ENCODE measurements at places on chromosomes 6 and 20. TPM values are rescaled to one million over a fixed set of nuclear protein-coding genes. Genes with fewer than 3 reads are reported as not detected.

- H3K4me1 ChIP-seq = no peaks in the 10 kb centered on the region
- no peak overlapping the region for H3K27ac ChIP-seq
- DNase-seq = no peak
- no peak overlapping the region for H3K4me3 ChIP-seq
These were observed 158.3 kb upstream of the JAG1 start for GRCh38 chr20:10832141-10832540.

GRCh38 chr6:4413073-4413472 is 277.7 kb upstream of the ECI2 start:
- H3K4me3 ChIP-seq = no peak overlapping the region
- peaks cover 7% of the 10 kb centered on the region for H3K27me3 ChIP-seq
- H3K27ac ChIP-seq = no peak overlapping the region

GRCh38 chr20:3446779-3447178 is 24.0 kb upstream of the ATRN start:
- H3K36me3 ChIP-seq = no peaks in the 10 kb centered on the region
- H3K27me3 ChIP-seq = peaks cover 27% of the 10 kb centered on the region
- H3K27ac ChIP-seq = no peak overlapping the region
- H3K4me3 ChIP-seq = no peak overlapping the region
- DNase-seq = no peak
- no peaks in the 10 kb centered on the region for H3K4me1 ChIP-seq

GRCh38 chr20:25065072-25065624 is 7.2 kb upstream of the ACSS1 start:
- peaks cover 50% of the 10 kb centered on the region for H3K27me3 ChIP-seq
- no peak overlapping the region for H3K27ac ChIP-seq
- H3K36me3 ChIP-seq = no peaks in the 10 kb centered on the region
- DNase-seq = no peak
- no peak overlapping the region for H3K4me3 ChIP-seq
- peaks cover 6% of the 10 kb centered on the region for H3K4me1 ChIP-seq

DNA sequence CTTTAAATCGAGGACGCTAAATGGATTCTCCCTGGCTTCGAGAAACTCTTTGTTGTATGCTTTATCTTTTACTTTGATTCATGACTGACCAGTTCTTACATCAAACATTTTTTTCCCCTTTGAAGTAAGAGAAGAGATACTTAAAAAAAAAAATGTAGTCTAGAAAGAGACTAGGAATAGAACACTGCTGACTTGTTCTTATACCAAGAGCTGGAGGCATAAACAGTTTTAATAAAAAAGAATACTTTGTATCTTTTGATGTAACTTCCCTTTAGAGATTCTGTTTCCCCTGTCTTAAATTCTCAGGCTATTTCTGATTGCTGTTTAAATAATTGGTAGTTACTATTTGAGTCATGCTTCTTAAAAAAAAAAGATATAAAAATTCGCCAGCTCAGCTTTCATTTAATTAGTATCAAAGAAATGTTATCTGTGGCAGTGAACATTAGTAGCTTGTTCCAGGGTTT is 4.8 kb downstream of the ASXL1 start:
- H3K36me3 ChIP-seq = peaks cover 39% of the 10 kb centered on the region
- H3K27me3 ChIP-seq = no peaks in the 10 kb centered on the region
- peaks cover 79% of the 10 kb centered on the region for H3K4me1 ChIP-seq

The EDEM2 gene
- total RNA-seq = 30.5 TPM

DNA sequence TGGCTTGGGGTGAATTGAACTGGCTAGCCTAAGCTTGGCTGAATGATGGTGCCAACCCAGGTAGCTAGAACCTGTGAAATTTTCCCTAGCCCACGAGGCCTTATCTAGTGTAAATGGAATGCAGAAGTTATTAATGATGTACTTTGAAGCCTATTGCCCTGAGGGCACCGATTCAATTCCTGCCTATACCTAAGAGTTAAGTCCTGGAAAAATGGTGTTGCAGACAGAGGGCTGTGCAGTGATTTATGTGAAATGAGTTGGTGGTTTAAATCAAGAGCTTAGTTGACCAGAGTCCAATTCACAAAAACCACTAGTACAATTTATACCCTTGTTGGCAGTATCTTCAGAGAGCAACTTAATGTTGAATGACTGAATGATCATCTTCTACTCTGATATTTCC is 373.8 kb upstream of the JAG1 start:
- DNase-seq = no peak
- no peaks in the 10 kb centered on the region for H3K4me1 ChIP-seq
- H3K4me3 ChIP-seq = no peak overlapping the region
- H3K27ac ChIP-seq = no peak overlapping the region

GRCh38 chr6:108432792-108433191 is 127.9 kb upstream of the FOXO3 start:
- H3K27ac ChIP-seq = no peak overlapping the region
- H3K4me1 ChIP-seq = peaks cover 2% of the 10 kb centered on the region
- H3K36me3 ChIP-seq = no peaks in the 10 kb centered on the region

All from activated CD4-positive, alpha-beta memory T cell treated with anti-CD3 and anti-CD28 coated beads, Interleukin-2, amount 10 ng/mL, durations not matched to agents 7 days and 5 days (primary cell).